Activated naive CD8-positive, alpha-beta T cell treated with anti-CD3 and anti-CD28 coated beads, Interleukin-2, amount 10 ng/mL, durations not matched to agents 7 days and 5 days (primary cell): ENCODE measurements at places on chromosomes 4 and X.

GRCh38 chr4:183492791-183493222, 12.1 kb upstream of the ING2 start:
- DNase-seq, result no peak

DNA sequence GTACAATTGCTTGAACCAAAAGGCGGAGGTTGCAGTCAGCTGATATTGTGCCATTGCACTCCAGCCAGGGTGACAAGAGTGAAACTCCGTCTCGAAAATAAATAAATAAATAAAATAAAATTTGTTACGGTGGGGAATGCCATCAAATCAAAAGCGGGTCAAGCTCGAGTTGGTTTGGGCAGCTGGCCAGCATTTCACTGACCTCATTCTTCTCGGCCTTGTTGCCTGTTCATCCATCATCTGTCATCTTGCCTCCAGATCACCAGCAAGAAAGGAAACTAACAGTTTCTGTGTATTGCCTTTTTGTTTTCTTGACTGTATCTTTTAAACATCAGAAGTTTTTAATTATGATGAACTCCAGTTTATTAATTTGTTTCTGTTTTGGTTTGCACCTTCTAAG, 31.5 kb upstream of the KLHL2 start:
- DNase-seq, result no peak

DNA sequence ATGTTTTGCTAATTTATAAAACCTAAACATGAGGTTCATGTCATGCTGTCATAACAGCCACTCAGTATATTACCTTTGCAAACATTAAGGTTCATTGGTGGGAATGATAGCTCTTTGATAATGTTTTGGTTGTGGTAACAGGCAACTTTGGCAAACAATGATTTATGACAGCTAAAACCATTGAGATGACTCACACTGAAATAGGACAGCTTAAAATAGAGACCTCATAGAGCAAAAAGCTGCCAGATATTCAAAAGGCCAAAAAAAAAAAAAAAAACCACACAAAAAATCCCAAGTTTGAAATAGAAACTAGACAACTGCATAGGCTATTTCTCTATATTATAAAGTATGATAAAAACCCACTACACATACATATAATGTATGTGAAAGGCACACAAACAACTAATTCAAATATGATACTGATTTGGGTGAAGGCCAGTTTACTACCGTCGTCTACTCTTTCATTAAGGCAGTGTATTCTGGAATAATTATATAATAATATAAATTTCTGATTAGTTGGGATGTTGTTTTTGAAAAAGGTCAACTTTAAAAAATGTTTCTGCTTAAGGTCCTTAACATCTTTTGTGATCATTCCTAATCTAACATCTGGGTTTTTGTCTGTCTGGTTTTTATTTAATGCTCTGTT, 646.0 kb upstream of the PITX2 start:
- no peak for DNase-seq

- DNase-seq, result no peak
Measured at GRCh38 chr4:123892368-123892976, 495.9 kb downstream of the SPRY1 start.
